Ovary (tissue), 10 donors: ENCODE measurements at places on chromosomes 4 and X.

GRCh38 chr4:81431971-81432370 lies 39.7 kb downstream of the RASGEF1B start:
- no peak for DNase-seq

DNA sequence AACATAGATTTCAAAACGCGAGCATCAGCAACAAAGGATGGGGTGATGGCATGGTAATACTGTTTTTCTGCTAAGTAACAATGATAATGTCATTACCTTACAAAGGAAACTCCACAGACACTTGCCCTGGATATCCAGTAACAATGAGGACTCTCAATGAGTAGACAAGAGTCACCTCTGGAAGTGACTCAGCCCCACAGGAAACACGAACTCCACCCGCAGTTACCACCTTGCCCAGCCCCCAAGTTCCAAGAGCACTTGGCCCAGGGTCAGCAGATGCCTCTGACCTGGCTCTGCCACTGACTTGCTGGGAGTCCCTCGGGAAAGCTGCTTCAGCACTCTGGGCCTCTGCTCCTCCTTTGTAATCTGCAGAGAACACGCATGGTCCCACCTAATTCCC lies 110.3 kb upstream of the MAP3K15 start:
- DNase-seq, result no peak

- DNase-seq, result no peak
Measured at GRCh38 chr4:107950746-107951540, 19.6 kb downstream of the CYP2U1 start.

DNA sequence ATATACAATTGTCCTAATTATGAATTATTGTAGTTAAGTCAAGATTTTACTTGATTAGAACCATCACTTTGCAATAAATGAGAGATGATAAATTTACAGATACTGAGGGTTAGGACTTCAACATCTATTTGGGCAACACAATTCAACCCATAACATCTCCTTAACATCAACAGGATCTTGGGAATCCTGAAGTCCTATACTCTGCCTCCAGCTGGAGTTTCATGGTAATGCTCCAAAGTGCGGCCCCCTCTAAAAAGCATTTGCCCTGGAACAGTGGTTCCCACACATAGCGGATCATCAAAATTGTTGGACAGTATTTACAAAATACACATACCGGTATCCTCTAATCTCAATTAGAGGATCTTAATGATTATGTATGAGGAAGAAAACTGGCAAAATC lies 618.6 kb downstream of the CENPC start:
- no peak for DNase-seq

GRCh38 chr4:126081336-126081735 lies 766.6 kb downstream of the FAT4 start:
- no peak for DNase-seq

DNA sequence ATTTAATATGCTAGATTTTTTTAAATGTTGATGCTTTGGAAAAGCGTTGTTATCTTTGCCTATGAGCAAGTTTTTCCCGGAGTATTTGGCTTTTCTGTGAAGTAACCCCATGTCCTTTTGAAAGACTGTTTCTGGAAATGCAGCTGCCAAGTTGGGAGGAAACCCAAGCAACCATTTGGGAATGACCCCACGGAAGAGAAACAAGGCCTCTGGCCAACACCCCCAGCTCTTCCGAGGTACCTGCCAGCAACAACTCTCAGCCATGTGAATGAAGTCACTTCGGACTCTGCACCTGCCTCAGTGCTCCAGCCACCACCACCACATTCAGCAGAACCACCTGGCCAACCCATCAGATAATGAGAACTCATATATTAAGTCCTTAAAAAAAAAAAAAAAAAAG lies 36.2 kb upstream of the DHRSX start:
- peak; percentile 60 for DNase-seq

DNA sequence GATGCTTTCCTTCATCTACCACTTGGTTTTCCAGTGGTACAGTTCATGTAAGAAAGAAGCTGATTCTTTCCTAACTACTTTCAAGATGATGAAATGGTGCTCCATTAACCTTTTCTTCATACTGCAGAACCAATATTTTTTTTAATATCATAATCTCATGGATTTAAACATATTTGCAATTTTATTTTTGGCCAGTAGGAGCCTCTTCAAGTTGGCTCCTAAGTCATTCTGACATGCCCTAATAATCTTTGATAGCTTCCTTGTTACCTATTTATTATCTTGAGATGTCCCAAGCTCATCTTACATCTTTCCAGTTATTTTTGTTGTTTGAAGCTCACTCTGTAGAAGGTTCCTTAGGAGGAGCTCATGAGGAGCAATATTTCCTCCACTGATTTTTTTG lies 170.2 kb downstream of the APBB2 start:
- DNase-seq, result no peak

GRCh38 chr4:18213576-18214198 lies 192.1 kb upstream of the LCORL start:
- DNase-seq, result no peak

- DNase-seq, result no peak
Measured at GRCh38 chr4:21067351-21067750, 367.1 kb downstream of the PACRGL start.

- DNase-seq, result no peak
Measured at GRCh38 chrX:110087485-110088356, 84.8 kb downstream of the TMEM164 start.

- DNase-seq, result no peak
Measured at GRCh38 chr4:8095956-8096689, 62.5 kb downstream of the ABLIM2 start.

GRCh38 chr4:168836490-168836889 lies 173.6 kb downstream of the CBR4 start:
- DNase-seq, result no peak
